ENCODE measurements at places on chromosomes 16 and 17.

DNA sequence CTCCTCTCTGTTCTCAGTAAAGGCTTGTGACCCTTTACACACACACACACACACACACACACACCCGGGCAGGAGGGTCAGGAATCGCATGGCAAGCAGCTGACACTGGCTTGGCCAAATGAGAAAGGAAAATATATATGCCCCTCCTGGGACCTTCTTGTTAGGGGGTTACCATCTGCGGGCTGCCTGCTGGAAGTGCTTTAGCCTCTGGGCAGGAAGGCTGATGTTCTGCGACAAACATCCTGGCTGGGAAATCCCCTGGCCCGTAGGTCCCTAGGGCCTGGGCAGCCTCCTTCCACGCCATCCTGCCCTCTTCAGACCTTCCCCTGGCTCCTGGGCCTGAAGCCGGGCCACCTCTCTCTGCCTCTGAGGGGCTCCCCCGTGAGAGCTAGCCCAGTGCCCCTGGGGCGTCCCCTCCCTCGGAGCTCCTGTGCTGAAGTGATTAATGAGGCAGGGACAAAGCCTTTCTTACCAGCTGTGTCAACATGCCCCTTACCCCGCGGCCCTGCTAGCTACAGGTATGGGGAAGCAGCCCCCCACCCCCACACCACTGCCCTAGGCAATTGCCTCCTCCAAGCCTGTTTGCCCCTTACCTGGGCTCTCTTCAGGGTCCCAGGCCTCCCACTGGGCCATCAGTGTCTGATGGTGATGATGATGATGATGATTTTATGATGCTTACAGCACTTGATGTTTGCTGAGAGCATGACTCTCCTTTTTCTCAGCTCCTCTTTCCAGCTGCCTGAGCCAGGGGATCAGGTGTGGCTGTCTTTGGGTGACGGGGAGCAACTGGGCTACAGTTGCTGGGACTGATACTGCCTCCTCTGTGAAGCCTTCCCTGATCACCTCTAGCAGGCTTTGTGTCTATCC, 32.8 kb upstream of the ETV4 start:
- DNase-seq: no peak

DNA sequence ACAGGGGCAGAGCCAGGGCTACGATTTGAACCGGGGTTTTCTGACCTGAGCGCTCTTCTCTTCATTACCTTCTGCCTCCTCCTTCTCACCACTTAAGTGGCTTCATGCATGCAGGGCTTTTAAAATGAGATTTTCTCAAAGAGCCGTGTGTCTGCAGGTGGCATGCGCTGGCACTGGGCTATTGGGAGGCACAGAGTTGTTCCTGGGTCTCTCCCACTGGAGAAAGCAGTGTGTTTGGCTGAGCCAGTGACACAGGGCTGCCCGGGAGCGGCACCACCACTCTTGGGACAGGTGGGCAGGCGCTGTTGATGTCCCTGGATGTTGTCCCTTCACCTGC, 218.8 kb upstream of the CHMP6 start:
- DNase-seq: no peak

DNA sequence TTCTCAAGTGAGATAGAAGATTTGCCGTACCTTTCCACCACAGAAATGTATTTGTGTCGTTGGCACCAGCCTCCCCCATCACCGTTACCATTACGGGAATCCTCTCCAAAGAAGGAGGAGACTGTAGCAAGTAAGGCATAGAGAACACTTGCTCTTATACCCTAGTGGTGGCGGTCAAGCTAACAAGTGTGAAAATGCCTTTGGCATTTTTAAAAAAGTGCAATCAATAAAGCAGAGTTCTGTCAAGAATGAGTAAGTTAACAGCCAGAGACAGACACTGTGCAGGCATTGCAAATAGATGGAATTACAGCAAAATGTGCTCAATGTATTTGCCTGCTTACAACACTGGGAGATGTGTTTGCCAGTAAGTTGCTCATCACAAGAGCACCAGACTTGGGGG, 7.7 kb downstream of the MSL1 start:
- DNase-seq: no peak

- no peak for DNase-seq
These were observed 45.9 kb downstream of the RPH3AL start for GRCh38 chr17:306536-307294.

Data from skeletal muscle cell (primary cell).